ENCODE measurements at places on chromosomes 5 and 9.

- no peak for DNase-seq
Observed at GRCh38 chr5:43429706-43430105, 17.5 kb upstream of the CCL28 start.

GRCh38 chr9:81822301-81822865, 105.8 kb upstream of the SPATA31D4 start:
- DNase-seq = no peak

GRCh38 chr5:178106086-178106485, 7.2 kb upstream of the N4BP3 start:
- DNase-seq = no peak

DNA sequence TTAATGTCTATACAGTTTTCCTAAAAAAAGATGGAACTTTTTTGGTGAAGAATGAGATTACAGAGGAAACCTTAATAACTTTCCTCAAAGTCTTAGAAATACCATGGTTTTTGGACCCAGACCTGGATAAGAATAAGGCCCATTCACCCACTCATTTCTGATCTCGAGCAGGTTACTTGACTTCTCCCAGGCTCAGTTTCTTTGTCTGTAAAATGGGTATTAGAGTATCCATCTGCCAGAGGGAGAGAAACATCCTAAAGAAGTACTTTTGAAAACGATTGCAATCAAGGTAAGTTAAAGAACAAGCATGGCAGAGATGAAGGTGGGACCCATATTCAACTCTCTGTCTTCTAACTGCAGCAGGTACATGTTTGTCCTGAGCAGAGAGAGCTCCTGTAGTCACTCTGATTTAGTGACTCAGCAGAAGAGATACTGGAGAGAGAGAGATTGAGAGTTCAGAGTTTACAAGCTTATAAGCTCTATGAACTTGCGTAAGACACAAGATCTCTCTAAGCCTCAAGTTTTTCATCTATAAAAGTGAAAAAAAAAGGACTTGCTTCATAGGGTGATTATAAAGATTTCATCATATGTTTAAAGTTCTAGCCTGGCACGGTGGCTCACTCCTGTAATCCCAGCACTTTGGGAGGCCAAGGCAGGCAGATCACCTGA, 379.4 kb upstream of the SGCD start:
- DNase-seq = no peak

DNA sequence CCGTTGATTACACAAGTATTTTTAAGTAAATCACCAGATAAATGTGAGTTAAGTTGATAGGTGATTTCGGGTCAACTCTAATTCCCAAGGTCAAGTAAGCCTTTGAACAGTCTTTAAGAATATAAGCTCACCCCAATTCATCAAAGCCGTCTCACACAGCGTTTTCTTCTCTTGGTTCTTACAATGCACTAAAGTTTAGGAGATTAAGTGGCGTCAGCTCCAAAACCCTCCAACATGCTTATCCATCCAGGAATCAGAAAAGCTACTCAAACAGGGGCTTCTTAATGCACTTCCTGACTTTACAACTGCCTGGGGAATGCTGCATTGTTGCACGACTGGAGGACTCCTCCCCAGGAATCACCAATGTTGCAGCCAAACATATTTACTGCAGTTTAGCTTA, 206.2 kb upstream of the EFNA5 start:
- no peak for DNase-seq

DNA sequence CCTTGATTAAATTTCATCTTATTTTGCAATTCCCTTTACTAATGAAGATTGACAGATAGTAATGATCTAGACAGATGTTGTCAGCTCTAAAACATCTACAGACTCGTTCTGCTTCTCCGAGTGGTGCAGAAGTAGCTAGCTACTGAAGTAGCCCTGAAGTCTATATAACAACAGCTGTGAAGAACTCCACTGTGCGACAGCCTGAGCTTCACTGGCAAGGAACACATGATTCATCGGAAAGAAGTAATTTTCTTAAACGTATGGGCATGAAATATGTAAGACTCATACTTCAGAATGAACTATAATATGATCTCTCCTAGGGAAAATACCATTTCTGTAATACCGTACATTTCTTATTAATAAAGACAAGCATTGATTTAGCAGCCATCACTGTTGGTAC, 96.2 kb downstream of the TRPM3 start:
- no peak for DNase-seq

DNA sequence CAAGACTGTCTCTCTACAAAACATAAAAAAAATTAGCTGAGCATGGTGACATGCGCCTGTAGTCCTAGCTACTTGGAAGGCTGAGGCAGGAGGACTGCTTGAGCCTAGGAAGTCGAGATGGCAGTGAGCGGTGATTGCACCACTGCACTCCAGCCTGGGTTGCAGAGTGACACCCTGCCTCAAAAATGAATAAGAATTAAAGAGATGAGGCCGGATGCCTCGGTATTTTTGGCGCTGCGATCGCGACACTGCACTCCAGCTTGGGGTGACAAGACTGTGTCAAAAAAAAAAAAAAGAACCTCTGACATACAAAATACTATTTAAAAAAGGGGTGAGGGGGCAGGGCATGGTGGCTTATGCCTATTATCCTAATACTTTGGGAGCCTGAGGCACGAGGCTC, 7.3 kb downstream of the GPBP1 start:
- no peak for DNase-seq

- no peak for DNase-seq
Observed at GRCh38 chr9:99030092-99030511, 74.8 kb upstream of the TGFBR1 start.

DNA sequence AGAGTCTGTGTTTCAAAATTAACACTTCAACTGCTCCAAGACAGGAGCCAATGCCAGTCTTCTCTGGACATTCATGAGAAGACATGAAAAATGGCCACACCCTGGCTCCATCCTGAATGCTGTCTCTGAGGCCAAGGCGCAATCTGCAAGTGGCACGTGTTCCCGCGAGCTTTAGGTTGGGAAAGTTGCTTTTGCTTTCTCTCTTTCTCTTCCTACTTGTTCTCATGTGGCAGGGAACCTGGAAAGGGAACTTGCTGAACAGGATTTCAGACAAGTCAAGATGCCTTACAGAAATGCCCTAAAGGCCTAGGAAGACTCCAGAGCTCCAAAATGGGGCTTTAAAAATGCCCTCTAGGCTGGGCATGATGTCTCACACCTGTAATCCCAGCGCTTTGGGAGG, 91.9 kb upstream of the OTULINL start:
- DNase-seq = no peak

DNA sequence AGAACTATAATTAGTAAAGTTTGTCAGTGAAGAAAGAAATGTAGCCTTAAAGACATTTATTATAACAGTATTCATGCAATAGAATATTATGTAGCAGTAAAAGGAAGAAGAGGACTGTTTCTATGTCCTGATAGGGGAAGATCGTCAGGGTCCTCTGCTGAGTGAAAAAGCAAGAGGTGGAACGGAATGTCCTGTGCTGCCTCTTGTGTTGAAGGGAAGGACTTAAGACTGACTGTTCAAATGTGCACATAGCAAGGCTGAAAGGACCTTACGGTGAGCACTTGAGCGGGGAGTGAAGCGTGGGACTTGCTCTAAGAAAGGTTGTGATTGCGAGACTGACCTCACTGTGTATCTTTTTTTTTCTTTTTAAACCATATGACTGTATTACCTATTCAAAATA, 63.2 kb downstream of the SNX24 start:
- DNase-seq = no peak

DNA sequence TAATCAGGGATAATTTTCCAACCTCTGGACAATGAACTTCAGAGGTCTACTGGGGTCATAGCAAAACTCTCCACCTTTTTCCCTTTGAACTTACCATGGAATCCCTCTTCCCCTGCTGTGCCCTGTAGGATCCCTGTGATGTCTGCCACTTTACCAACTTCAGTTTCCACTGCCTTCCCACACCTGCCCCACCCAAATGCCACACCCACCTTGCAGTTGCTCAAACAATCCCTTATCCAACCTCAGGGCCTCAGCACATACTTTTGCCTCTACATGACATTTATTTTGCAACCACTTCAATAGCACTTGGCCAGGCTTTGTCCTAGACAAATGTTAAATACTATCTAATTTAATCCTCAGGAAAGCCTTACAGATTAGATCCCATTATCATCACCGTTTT, 463.7 kb upstream of the WWC1 start:
- no peak for DNase-seq

DNA sequence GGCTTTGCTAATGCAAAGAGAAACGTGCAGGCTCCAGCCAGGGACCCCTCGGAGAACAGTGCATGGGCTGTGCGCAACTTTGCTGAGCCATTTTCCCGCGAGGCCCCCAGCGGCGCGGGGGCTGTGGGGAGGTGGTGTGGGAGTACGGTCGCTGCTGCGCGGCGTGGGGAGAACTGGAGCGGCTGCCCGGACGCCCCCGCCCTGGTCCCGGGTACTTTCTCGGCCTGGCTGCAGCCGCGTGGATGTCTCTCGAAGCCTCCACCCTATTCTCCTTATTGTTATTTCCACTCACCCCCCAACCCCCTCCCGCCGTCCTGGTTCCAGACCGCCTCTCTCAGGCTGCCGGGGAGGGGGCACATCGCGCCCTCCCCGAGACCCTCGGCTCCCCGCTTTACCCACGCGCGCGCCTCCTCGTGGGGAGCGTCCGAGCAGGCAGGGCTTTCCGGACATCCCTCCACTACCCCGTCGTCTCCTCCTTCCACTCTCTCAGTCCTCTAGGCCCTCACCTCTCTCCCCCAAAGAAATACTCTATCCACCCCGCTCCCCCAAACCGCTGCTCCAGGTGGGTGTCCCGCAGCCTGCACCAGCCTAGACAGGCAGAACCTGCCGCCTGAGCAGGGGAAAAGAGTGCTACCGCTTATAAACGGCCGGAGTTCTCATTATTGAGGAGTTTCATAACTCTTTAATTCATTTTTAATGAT, 68.6 kb upstream of the TBCA start:
- no peak for DNase-seq

GRCh38 chr5:17143335-17143734, 74.1 kb upstream of the BASP1 start:
- DNase-seq = no peak

DNA sequence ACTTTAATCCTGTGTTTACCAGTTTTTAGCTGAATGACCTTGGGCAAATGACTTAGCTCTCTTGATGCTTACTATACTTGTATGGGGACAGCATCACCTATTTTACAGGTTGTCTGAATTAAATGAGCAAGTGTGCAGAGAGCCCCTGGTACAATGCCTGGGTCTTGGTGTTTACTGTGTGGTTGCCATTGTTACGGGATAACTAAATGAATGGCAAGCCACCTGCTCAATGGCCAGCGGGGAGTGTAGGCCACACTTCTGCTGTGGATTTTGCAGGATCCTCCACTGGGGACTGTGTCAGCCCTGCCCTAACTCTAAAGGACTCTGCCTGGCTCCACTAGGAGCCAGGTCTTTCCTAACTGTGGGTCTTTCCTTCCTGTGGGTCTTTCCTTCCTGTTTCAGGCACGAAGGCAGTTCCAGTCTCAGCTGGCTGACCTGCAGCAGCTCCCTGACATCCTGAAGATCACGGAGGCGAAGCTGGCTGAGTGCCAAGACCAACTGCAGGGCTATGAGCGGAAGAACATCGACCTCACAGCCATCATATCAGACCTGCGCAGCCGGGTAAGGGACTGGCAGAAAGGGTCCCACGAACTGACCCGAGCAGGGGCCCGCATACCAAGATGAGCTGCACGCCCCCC, 10.3 kb upstream of the GLE1 start:
- DNase-seq = no peak

DNA sequence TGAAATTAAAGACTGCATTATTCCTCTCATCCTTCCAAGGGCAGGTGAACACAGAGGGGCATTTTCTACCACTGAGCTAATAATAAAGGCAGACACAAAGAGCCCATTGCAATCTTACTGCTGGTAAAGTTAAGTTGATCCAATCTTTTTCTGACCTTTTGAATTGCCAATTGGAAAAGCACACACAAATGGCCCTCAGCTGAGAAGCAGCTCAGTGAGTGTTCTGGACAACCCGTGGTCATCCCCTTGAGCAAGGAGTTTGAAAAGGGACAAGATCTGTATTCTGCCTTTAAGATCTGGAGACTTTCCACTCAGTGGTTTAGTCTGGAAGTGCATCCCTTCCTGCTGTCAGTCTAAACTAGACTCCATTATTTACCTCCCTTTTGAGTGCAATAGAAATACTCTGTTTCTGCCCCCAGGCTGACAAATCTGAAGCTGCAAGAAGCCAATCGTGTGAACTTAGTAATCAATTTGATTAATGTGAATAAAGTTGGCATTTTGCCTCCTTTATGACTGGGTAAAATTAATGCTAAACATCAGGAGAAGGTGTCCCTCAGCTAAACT, 835.7 kb downstream of the MAT2B start:
- no peak for DNase-seq

GRCh38 chr5:180908998-180909731, 10.2 kb downstream of the BTNL8 start:
- DNase-seq = no peak

- DNase-seq = no peak
Observed at GRCh38 chr9:98530275-98530674, 178.5 kb downstream of the GABBR2 start.

DNA sequence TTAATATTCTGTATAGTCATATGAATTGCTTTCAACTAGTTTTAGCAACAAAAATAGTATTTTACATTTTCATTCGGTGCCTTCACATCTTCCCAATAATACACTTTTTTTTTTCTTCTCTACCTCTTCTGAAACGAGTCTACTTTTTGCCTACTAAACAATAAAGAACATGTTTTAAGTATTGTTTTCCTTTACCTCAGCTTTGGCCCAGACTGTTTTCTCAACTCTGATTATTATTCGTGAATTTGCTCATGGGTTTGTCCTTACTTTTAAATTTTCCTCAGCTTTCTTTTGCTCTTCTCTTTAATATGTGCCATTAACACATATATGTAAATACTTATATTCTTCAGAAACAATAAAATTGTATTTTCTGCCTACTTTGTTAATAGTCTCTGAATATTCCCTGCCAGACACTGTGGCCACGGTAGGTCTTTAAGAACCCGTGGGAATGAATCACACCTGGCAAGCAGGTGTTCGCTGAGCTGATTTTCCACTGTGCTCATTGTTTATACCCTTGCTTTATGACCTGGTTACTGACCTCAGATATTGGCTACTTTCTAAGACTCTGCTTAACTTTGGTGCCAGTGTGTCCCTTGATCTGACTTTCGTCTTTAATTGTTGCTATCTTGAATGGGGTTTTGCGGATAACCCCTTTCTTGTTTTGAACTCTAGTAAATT, 49.1 kb downstream of the FAM170A start:
- no peak for DNase-seq

- no peak for DNase-seq
Observed at GRCh38 chr9:14296495-14297113, 17.3 kb downstream of the NFIB start.

GRCh38 chr5:131277875-131278740, 14.3 kb downstream of the CDC42SE2 start:
- no peak for DNase-seq

GRCh38 chr5:943918-944620, 51.4 kb downstream of the TRIP13 start:
- DNase-seq = no peak
